ENCODE measurements at places on chromosomes 11 and 22. TPM values are rescaled to one million over a fixed set of nuclear protein-coding genes. Genes with fewer than 3 reads are reported as not detected.

GRCh38 chr11:130510407-130511006 lies 62.1 kb downstream of the ADAMTS15 start:
- H3K27me3 ChIP-seq, result peaks cover 2% of the 10 kb centered on the region
- no peaks in the 10 kb centered on the region for H3K36me3 ChIP-seq
- no peak for DNase-seq
- no peak overlapping the region for H3K4me3 ChIP-seq
- H3K4me1 ChIP-seq, result no peaks in the 10 kb centered on the region

- H3K4me3 ChIP-seq, result no peak overlapping the region
- H3K27ac ChIP-seq, result no peak overlapping the region
- DNase-seq, result no peak
- peaks cover 11% of the 10 kb centered on the region for H3K4me1 ChIP-seq
- no peaks in the 10 kb centered on the region for H3K27me3 ChIP-seq
- peaks cover 15% of the 10 kb centered on the region for H3K36me3 ChIP-seq
Observed at GRCh38 chr11:129959687-129960086, 42.9 kb downstream of the PRDM10 start.

- peaks cover 2% of the 10 kb centered on the region for H3K27me3 ChIP-seq
- no peak overlapping the region for H3K4me3 ChIP-seq
- DNase-seq, result no peak
- no peak overlapping the region for H3K27ac ChIP-seq
- H3K36me3 ChIP-seq, result no peaks in the 10 kb centered on the region
Observed at GRCh38 chr11:78651136-78651775, 76.6 kb upstream of the NARS2 start.

OR2AG2 gene
- not detected for total RNA-seq

DNA sequence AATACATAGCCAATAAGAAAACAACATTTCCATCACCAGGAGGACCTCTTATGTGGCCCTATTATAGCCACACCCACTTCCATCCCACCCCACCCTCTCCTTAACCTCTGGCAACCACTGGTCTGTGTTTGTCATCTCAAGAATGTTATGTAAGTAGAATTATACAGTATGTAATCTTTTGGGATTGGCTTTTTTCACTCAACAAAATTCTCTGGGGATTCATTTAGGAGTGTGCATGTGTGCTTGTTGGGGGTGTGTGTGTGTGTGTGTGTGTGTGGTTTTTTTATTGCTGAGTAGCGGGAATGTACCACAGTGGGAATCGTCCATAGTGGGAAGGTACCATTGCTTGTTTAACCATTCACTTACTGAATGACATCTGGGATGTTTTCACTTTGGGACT lies 5.2 kb downstream of the KCNJ5 start:
- no peak for DNase-seq
- H3K4me1 ChIP-seq, result peaks cover 14% of the 10 kb centered on the region
- H3K36me3 ChIP-seq, result no peaks in the 10 kb centered on the region
- H3K27ac ChIP-seq, result peak overlapping the region; percentile 21
- H3K27me3 ChIP-seq, result peaks cover 43% of the 10 kb centered on the region
- H3K4me3 ChIP-seq, result no peak overlapping the region

DNA sequence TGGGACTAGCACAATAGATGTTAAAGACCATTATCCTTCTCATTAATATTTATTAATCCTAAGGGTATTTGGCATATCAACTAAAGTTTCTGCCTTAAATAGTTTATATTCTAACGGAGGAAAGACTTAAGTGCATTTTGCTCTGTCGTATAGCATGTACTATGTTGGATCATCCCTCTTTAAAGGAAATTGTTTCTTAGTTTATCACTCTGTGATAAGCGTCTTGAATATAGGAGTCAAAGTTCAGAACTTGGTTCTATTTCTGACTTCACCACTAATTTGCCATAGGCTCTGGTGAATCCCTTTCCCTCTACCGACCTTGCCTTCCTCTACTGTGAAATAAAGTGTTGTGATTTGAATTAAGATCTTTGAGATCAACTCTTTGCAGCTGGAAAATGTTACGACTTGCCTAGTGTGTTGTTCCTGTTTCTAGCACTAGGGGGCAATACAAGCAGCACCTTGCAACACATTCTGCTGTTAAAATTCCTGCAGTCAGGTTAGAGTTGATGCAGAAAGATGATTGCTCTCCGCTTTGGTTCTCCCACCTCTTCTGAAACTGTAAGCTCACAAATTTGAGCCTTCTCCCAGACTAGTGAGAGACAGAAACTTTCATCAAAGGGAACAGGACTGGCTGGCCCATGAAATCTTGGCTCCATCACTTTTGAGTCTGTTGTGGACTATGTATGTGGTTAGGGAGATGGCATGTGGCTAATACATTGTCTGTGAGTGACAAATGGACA lies 27.8 kb upstream of the ZNRF3 start:
- peak; percentile 62 for DNase-seq
- H3K36me3 ChIP-seq, result no peaks in the 10 kb centered on the region
- H3K27me3 ChIP-seq, result peaks cover 11% of the 10 kb centered on the region
- no peaks in the 10 kb centered on the region for H3K4me1 ChIP-seq
- H3K27ac ChIP-seq, result no peak overlapping the region

GRCh38 chr11:83990160-83990733 lies 704.1 kb upstream of the CCDC90B start:
- no peak overlapping the region for H3K4me3 ChIP-seq
- H3K27ac ChIP-seq, result no peak overlapping the region
- no peaks in the 10 kb centered on the region for H3K4me1 ChIP-seq
- no peak for DNase-seq

DNA sequence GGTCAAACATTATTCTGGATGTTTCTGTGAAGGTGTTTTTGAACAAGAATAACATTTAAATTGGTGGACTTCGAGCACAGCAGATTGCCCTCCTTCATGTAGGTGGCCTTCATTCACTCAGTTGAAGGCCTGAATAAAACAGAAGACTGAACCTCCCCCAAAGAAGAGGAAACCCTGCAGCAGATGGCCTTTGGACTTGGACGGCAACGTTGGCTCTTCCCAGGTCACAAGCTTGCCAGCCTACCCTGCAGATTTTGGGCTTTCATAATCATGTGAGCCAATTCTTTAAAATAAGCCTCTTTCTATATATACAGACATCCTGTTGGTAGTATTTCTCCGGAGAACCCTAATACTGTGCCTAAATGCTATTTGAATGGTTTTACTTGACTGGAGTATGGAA lies 432.2 kb upstream of the NARS2 start:
- no peaks in the 10 kb centered on the region for H3K27me3 ChIP-seq
- no peak for DNase-seq
- H3K27ac ChIP-seq, result no peak overlapping the region
- no peak overlapping the region for H3K4me3 ChIP-seq

GRCh38 chr11:122076512-122077120 lies 39.4 kb downstream of the BLID start:
- H3K27me3 ChIP-seq, result no peaks in the 10 kb centered on the region
- no peak overlapping the region for H3K27ac ChIP-seq

- peaks cover 17% of the 10 kb centered on the region for H3K27me3 ChIP-seq
- H3K36me3 ChIP-seq, result no peaks in the 10 kb centered on the region
- DNase-seq, result peak; percentile 58
- H3K27ac ChIP-seq, result no peak overlapping the region
Observed at GRCh38 chr11:114026355-114026754, 33.2 kb upstream of the ZBTB16 start.

DNA sequence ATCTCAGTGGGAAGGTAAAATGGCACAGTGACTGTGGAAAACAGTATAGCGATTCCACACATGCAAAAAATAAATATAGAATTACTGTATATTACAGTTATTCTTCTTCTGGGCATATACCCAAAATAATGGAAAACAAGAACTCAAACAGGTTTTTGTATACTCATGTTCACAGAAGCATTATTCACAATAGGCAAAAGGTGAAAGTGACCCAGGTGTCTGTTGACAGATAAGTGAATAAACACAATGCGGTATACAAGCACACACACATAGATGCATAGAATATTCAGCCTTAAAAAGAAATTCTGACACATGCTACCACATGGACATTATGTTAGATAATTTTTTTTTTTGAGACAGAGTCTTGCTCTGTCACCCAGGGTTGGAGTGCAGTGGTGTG lies 233.0 kb downstream of the SWAP70 start:
- no peak overlapping the region for H3K27ac ChIP-seq
- no peaks in the 10 kb centered on the region for H3K27me3 ChIP-seq
- no peaks in the 10 kb centered on the region for H3K4me1 ChIP-seq

NPAS4 gene
- total RNA-seq, result 0.52 TPM

CCDC116 gene
- 0.42 TPM for total RNA-seq

DNA sequence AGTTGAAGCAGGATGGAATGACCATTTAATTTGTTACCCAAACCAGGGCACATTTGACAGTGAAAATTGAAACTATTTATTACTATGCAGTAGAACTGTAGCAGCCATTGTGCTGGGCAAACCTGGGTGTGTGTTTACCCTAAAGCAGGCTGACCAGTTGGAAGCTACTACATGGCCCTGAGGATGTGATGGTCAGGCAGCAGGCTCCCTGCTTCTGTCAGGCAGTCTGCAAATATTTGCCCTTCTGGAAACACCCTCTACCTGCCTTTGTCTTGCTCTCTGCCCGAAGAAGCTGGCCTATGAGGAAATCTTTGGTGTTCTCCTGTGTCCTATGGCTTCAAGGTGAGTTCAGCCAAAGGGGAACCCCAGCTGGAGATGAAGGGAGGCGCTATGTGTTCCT lies 600.1 kb upstream of the KIRREL3 start:
- H3K36me3 ChIP-seq, result no peaks in the 10 kb centered on the region
- H3K4me3 ChIP-seq, result no peak overlapping the region

TRIM48 gene
- total RNA-seq, result not detected

DNA sequence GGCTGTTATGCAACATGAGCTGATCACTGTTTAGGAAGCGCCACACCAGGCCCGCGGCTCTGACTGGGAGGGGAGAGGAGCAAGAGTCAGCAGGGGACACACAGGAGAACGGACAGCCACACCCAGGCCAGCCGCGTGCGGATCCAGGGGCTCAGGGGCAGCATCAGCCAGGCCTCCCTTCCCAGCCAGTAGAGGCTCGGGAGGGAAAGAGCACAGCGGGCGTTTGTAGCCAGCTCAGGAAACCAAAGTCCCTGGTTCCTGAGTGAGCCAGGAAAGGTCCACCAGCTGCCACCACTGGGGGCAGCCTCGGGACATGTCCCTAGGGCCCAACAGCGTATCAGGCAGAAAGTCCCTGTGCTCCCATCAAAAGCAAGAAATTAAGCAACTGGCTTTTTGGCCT lies 71.8 kb upstream of the PITPNB start:
- peaks cover 4% of the 10 kb centered on the region for H3K4me1 ChIP-seq
- no peak overlapping the region for H3K4me3 ChIP-seq
- no peaks in the 10 kb centered on the region for H3K36me3 ChIP-seq
- no peak for DNase-seq
- peak overlapping the region; percentile 28 for H3K27ac ChIP-seq
- no peaks in the 10 kb centered on the region for H3K27me3 ChIP-seq

- H3K4me1 ChIP-seq, result no peaks in the 10 kb centered on the region
- H3K27me3 ChIP-seq, result no peaks in the 10 kb centered on the region
- H3K27ac ChIP-seq, result no peak overlapping the region
Observed at GRCh38 chr11:72859126-72859525, 44.9 kb downstream of the ATG16L2 start.

DNA sequence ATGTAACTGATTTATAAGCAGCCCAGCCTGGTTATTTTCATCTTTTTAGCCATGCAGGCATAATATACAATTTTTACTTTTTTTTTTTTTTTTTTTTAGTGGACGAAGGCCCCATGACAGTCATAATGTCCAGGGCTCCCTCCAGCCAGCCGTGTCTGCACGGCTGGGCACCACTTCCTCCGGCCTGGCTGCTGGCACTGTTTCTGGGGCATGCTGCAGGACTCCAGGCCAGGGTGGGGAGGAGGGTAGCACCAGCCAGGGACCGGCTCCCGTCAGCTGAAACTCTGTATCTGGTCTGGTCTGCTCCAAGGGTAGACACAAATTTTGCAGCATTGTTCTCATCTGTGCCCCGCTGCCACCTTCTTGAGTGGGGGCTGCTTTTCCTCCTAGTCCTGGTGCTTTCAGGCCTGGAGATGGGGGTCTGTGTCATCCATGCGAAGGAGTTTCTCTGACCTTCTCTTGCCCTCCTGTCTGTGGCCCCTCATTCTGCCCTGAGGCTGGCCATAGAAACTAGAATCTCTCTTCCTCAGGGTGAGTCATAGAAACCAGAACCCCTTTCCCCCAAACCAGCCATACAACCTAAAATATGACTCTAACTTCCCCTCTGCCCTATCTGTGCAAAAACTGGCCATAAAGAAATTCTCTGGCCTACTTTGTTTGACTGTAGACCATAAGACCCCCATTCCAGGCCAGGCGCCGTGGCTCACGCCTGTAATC lies 9.2 kb upstream of the RRP7A start:
- peaks cover 4% of the 10 kb centered on the region for H3K27me3 ChIP-seq
- DNase-seq, result no peak
- H3K4me1 ChIP-seq, result peaks cover 18% of the 10 kb centered on the region

DNA sequence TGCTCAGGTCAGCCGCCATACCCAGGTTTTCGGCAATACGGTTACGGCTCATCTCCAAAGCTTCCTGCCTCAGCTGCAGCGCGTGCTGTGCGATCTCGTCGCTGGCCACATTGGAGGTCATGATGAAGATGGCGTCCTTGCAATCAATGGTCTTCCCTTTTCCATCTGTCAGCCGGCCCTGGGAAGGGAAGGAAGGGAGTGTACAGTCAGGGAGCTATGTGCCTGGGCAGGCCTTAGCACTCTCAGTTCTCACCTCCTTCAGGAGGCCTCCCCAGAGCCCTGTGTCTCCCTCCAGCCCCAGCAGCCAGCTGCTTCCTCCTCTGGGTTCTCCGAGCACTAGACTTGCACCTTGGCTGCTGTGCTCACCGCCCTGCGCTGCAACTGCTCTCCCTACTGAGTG lies 51.5 kb upstream of the PHOX2A start:
- no peak for DNase-seq
- no peak overlapping the region for H3K27ac ChIP-seq
- no peaks in the 10 kb centered on the region for H3K36me3 ChIP-seq
- H3K4me1 ChIP-seq, result peaks cover 2% of the 10 kb centered on the region
- no peaks in the 10 kb centered on the region for H3K27me3 ChIP-seq

DNA sequence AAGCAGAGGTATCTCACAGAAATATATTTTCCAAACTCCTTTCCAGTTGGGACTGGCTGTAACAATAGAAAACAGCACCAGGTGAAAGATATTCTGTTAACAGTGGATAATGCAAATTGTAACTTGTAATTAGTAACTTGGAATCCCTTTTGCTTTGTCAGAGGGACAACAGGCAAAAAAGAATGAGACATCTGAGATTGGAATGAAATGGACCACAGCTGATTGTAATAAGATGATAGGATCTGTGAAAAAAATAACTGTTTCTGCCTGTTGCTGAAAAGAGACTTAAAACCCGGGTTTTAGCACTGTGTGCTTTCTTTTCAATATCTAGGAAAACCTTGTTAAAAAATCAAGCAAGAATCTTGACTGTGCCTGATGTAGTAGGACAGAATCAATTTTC lies 655.7 kb downstream of the METTL15 start:
- no peak overlapping the region for H3K27ac ChIP-seq
- no peak for DNase-seq
- no peaks in the 10 kb centered on the region for H3K4me1 ChIP-seq
- no peaks in the 10 kb centered on the region for H3K36me3 ChIP-seq
- H3K4me3 ChIP-seq, result no peak overlapping the region
- H3K27me3 ChIP-seq, result no peaks in the 10 kb centered on the region

DNA sequence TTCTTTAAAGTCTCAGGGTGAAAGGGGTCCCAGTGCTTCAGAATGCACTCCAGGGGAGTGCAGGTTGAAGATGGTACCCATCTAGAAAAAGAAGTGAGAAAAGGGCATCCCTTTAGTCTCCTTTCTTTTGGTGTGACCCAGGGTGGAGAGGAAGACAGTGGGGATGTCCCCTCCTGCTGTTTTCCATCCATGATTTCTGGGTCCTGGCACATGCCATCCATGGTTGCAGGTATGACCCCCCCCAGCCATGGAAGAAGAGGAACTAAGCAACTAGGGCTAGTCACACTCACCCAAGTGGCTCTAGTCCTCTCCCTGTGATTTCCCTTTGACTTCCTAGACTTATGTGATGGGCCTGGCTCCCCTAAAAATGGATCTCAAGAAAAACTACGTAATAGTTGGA lies 15.9 kb upstream of the EI24 start:
- no peak overlapping the region for H3K27ac ChIP-seq
- H3K27me3 ChIP-seq, result peaks cover 3% of the 10 kb centered on the region
- H3K4me1 ChIP-seq, result no peaks in the 10 kb centered on the region
- no peak overlapping the region for H3K4me3 ChIP-seq
